ENCODE measurements at places on chromosomes 6 and 20.

- no peak for DNase-seq
These were observed 10.9 kb downstream of the SNX5 start for GRCh38 chr20:17957505-17958363.

GRCh38 chr6:140915551-140915950 is 1217.2 kb upstream of the GJE1 start:
- no peak for DNase-seq

DNA sequence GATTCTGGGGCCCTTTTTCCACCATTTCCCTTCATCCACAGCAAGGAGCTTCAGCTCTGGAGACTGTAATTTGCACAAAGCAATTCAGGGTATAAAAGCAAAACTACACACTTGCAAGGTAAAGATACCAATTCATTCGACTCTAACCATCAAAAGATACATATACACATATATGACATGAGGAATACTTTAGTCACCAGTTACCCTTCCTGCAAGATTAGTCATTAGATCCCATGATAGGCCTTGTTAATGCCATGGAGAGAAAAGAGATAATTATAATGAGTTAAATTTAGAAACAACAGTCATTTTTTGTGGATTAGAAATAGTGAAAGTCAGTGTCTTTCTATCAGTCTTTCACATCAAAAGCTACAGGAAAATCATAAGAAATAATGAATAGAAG is 204.2 kb downstream of the KCNQ5 start:
- DNase-seq: no peak

DNA sequence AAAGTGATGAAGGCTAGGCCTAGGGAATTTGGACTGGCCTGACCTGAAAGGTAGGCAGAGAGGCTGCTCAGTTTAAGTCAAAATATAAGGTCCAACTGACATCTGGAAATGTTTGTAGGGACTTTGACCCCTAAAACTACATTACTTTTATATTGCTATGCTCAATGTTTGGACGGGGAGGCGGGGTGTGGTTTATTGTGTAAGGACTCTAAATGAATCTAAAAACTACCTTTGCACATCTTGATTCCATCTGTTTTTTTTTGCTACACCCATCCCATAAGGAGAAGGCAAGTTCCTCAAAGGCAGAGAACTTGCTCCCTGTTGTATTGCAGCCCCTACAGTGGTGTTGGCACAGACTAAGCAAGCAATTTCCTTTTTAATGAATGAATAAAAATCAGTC is 227.1 kb downstream of the HACE1 start:
- DNase-seq: no peak

- no peak for DNase-seq
These were observed 101.4 kb upstream of the NHSL1 start for GRCh38 chr6:138600726-138601125.

- no peak for DNase-seq
These were observed 112.1 kb downstream of the DLL1 start for GRCh38 chr6:170178561-170179477.

GRCh38 chr6:49913636-49914375 is 47.5 kb upstream of the CRISP1 start:
- DNase-seq: no peak

- no peak for DNase-seq
These were observed 64.7 kb upstream of the GATA5 start for GRCh38 chr20:62540504-62540903.

DNA sequence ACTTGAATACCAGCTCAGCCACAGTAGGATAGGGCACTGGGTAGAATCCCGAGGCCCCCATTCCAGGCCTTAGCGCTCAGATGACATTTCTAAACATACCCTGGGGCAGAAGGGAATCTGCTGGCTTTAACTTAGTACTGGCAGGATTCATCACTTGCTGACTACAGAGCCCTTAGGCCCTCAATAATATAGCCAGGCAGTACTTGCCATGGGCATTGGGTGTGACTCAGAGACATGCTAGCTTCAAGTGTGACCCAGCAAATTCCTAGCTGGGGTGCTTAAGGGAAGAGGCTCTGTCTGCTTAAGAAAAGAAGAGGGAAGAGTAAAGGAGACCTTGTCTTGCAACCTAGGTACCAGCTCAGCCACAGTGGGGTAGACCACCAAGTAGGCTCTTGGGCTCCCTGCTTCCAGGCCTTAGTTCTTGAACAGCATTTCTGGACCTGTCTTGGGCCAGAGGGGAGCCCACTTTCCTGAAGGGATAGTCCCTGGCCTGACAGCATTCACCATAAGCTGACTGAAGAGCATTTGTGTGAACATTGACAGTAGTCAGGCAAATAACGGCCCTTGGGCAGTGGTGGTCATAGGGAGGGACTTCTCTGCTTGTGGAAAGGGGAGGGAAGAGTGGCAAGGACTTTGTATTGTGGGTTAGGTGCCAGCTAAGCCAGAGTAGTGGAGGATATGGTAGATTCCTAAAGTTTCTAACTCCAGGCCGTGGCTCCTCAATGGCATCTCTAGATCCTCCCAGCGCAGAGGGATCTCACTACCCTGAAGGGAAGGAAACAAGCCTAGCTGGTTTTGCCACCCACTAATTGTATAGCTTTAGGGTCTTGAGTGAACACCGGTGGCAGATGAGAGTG is 48.5 kb upstream of the HACE1 start:
- DNase-seq: no peak

DNA sequence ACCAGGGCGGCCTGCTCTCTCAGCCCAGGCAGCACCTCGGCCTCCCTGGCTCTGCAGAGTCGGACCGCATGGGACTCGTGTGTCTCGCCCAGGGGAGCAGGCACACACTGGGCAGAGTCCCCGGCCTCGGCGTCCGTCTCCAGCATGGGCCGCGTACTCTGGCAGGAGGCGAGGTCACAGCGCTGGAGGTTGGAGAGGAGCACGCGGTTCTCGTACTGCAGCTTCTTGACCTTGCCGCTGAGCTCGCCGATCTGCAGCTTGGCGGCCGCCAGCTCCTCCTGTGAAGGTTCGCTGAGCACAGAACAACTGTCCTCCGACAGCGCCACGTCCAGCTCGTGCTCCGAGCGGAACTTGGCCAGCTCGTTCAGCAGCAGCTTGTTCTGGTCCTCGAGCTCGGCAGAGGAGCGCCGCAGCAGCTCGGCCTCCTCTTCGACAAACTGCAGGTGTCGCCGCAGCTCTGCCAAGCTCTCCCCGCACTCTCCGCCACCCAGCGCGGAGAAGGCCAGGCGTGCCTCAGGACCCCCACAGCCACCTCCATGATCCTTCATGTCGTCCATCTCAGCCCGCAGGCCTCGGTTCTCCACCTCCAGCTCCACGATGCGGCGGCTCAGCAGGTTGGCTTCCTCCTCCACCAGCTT is 42.0 kb upstream of the DSN1 start:
- DNase-seq: no peak

DNA sequence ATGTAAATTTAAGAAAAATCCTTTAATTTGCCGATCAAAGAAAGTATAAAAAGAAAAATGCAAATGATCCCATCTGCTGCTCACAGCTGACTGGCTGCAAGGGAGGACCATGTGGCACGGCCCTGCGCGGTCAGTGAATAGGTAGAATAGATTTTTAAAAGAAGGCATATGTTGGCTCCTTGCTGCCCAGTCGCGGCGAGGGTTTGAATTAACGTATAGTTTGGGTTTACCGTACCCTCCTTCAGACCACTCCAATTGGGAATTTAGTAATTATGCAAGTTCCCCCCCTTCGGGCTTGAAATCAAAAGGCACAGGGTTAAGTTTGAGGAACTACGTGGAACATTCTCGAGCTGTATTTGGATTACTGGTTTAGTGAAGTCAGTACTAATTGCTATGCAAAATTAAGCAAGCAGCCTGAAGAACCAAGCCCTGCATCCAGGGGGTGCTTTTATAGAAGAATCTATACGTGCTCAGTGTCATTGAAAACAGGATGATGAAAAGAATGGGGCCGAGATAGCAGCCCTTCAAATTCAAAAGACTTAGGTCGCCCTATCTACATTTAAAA is 1.1 kb upstream of the BEND3 start:
- DNase-seq: peak; percentile 81

DNA sequence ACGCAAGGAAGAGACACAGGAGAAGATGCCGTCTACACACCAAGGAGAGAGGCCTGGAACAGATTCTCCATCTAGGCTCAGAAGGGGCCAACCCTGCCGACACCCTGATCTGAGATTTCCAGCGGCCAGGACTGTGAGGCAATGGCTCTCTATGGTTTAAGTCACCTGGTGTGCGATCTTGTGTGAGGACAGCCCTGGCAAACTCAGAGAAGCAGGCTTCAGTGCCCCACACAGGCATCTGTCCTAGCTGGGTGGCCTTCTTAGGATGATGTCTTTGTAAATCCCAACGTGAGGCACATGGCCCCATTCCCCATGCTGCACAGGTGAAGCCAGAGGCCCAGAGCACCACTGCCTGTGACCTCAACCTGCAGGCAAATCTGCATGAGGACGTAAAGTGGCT is 87.6 kb upstream of the FRMD1 start:
- no peak for DNase-seq

DNA sequence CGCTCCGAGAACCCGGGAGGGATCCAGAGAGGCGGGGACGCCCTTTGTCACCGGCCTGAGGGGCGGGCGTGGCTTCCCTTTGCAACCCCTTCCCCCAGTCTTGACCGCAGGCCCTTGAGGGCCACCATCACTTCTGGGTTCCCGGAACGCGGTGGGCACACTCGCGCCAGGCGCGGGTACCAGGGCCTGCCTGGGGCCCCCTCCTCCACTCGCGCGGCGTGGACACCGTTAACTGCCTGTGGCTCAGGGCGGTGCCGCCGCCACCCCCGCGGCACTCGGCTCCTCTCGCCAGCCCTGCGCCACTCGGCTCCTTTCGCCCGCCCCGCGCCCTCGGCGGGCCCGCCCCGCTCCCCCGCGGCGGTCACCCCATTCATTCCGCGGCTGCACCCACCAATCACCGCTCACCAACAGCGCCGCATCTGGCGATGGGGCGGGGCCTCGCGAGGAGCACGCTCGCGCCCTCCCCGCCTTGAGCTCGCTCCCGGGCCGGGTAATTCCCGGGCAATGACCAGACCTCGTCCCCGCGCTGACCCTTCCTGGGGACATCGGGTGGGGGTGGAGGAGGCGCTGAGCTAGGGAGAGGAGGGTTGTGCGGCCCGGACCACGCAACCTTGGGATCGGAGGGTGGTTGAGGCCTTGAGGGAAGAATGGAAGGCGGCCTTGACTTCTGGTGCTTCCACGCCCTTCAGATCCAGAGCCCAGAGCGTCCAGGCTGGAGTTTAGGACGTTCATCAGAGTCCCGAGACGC is 10.5 kb upstream of the ELOVL5 start:
- DNase-seq: peak; percentile 97

DNA sequence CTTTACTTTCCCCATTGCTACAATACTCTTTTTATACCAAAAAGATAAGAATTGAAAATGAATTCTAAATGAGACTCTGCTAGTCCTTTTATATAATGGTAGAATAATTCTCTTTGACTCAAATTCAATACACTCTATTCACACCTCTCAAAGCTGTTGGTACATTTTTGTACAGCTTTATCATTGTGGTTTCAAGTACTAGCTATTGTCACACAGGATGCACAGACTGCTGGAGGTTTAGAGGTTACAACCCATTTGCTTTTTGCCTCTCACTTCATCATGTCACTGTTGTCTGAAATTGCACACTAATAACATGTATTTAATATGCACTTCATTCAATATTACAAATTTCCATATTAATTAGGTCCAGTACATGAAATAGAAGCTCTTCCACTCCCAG is 442.2 kb upstream of the ARID1B start:
- DNase-seq: peak; percentile 55

GRCh38 chr20:11204926-11205768 is 531.3 kb upstream of the JAG1 start:
- DNase-seq: peak; percentile 83

Data from hematopoietic multipotent progenitor cell treated with erythropoietin and hydrocortisone succinate and interleukin-3 and kit ligand, for 4 days (in vitro differentiated cells).